ENCODE measurements at places on chromosomes 1 and 21.

GRCh38 chr1:61284248-61284854 is 202.0 kb downstream of the NFIA start:
- peak; percentile 59 for DNase-seq

- no peak for DNase-seq
Measured at GRCh38 chr1:25794325-25794724, 5.7 kb upstream of the SELENON start.

GRCh38 chr1:200660719-200661118 is 9.0 kb downstream of the DDX59 start:
- DNase-seq = no peak

- DNase-seq = no peak
Measured at GRCh38 chr1:169968174-169968573, 74.5 kb upstream of the SCYL3 start.

DNA sequence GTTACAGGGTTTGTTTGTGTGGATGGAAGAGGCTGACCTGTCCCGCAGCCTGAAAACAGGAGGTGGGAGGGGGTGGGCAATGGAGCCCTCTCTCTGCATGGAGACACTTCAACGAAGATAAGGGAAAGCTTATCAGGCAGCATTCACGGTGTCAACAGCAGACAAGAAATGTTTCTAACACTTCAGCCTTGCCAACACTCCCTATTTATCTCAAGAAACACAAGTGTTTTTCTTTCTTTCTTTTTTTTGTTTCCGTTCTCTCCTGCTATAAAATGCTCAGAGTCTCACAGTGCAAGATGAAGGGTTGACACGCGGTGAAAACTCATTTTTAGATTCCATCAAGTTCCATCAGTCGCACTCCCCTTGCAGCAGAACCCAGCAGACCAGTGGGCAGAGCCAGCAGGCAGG is 594.4 kb downstream of the MATN1 start:
- DNase-seq = no peak

DNA sequence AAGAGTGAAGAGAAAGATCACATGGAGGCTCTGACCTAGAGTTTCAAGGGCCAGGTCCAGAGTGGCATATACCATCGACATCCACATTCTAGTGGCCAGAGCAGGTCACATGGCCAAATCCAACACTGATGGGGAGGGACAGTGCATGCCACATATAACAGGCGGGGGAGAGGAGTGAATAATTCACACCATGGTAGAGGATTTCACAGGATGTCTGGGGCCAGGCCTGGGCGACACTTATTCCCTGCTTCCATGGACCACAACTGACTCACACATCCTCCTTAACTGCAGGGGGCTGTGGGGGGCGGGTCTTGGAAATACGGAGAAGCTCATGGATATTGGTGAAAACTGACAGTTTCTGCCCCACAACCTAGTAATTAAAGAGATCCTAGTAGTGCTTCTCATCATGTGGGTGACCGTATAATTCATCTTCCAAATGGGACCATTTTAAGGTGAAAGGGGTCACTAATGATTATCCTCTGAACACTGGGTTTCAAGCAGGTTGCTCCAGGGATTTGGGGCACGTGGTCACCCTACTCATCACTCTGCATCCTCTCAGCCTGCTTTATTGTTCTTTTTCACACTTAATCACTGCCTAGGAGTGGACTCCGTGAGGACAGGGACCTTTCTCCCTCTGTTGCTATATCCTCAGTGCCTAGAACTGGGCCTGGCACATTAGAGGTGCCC is 44.0 kb downstream of the IGSF21 start:
- no peak for DNase-seq

DNA sequence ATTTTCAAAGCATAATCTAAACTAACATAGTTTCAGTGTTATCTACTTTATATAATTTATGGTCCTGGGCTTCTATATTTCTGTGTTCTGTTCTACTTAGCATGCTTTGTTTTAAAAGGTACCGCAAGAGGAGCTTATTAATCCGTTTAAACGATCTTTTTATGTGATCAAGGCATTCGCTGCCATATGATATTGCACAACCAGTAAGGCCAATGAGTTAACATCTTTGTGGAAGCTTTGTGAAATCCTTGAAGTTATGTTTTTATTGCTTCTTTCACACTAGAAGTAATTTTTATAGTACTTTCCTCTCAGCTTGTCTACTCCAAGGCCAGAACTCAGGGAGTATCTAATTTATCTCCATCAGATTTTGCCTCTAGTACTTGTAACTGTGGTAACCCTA is 8.9 kb downstream of the LRRC8C start:
- DNase-seq = no peak

DNA sequence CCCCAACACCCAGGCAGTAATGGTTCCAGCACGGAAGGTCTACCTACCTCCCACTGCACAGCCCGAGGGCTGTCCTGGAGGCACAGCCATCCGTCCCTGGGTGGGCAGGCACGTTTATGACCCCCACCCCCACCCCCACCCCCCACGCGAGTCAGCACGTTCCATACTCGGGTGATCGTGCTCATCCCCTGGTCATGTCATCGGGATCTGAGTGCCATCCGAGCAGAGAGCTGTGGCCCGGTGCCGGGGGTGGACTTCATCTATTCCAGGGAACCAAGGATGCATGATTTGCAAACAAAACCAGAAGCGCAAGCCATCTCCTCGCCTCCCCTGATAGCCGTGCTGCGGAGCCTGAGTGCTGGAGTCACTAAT is 1.1 kb downstream of the TSPEAR start:
- no peak for DNase-seq

All from kidney tubule cell (primary cell).